ENCODE measurements at places on chromosomes 3 and 15.
A peak's percentile ranks its signal among the peaks of the same experiment; 100 is the strongest.

DNA sequence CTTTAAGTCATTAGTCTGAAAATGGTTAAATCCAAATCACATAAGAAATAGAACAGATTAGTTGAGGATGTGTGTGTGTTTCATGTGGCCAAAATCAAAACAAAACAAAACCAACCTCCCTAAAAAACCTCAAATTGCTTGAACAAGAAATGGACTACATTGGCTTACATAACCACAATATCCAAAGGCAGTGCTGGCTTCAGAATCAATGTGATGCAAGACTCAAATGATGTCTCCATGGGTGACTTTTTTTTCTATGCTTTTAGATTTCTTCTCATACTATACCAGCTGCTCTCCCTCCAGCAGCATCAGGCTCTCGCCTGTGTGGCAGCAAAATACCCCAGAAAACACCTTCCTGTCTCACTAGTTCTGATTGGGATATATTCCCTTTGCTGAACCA, 36.0 kb upstream of the CMTM8 start:
- DNase-seq: no peak

GRCh38 chr3:16151109-16151508, 23.4 kb upstream of the GALNT15 start:
- no peak for DNase-seq

DNA sequence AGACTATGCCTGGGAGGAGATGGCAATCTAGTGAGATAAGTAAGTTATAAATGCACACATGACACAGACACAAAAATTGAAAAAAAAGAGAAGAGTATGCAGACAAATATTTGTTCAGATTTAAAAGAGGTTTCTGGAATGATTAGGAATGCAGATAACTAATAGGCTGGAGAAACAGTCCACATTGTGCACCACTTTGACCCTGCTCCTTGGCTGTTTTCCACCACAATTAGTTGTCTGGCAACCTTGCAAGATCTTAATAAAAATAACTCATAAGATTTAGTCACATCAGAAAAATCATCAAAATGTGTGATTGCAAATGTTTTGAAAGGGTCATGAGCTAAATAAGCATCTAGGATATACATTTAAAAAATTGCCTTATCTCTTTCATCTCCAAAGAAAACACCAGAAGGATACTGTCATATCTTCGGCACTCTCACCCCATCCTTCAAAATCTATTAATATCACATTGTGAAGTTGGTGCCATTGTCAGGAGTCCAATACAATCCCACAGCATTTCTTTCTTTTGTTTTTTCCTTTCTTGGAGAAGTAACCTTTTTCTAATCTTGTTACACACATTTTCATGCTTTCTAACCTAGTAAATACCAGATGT, 153.7 kb upstream of the KCNMB2 start:
- DNase-seq: no peak

- DNase-seq: no peak
Observed at GRCh38 chr3:72664184-72664975, 183.9 kb downstream of the SHQ1 start.

- DNase-seq: no peak
Observed at GRCh38 chr15:64624242-64624641, 151.1 kb downstream of the RBPMS2 start.

GRCh38 chr15:70274255-70274880, 176.7 kb upstream of the TLE3 start:
- no peak for DNase-seq

DNA sequence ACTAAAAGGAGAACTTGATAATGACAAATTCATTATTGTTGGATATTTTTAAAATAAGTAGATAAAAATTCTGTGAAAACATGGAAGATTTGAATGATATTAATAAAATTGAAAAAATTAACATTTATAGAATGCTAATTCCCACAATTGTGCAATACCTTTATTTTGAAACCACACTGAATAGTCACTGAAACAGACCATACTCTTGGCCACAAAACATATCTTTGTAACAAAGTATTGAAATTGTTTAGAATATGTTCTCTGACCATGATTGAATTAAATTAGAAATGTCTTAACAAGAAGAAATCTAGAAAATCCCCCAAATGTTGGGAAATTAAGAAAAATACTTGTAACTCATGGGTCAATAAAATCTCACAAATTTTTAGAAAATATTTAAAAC, 49.2 kb downstream of the ARHGAP11B start:
- no peak for DNase-seq

- DNase-seq: no peak
Observed at GRCh38 chr15:73455876-73456275, 12.9 kb downstream of the REC114 start.

DNA sequence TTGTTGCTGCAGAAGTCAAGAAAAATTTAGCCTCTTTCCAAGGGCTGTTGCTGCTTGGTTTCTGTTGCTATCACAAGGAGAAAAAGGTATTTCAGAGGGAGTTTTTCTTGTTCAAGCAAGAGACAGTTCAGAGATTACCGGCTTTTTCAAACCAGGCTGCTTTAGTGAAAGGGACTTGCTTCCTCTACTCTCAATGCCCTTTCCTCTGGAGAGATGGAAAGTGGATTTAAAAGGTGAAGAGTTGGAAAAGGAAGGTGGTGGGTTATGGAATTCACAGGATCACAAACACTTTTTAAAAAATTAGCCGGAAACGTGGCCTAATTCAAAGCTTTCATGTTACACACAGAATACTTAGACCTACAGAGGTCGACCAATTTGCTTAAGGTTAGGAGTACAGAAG, 1.1 kb downstream of the PARP6 start:
- no peak for DNase-seq

DNA sequence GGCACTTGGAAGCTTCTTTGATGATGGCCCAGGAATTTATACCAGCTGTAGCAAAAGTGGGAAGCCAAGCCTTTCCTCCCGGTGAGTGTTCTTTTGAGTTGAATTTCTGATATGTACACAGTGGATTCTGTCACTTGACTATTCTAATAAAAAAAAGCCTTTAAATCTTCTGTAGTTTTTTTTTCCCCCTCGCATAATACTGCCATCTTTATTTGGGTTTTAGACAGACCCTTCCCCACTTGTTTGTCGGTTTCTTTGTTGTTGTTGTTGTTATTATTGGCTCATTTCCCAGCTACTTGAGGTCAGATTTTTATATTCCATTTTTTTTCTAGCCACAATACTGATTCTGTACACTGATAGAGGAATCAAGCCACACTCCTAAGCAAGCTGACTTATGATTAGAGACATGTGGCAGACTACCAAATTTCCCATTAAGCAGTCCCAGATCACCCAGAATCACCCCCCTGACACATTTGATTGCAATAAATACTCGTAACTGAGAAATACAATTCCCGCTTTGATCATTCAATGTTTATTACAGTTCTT, 122.4 kb upstream of the IL12A start:
- DNase-seq: no peak

DNA sequence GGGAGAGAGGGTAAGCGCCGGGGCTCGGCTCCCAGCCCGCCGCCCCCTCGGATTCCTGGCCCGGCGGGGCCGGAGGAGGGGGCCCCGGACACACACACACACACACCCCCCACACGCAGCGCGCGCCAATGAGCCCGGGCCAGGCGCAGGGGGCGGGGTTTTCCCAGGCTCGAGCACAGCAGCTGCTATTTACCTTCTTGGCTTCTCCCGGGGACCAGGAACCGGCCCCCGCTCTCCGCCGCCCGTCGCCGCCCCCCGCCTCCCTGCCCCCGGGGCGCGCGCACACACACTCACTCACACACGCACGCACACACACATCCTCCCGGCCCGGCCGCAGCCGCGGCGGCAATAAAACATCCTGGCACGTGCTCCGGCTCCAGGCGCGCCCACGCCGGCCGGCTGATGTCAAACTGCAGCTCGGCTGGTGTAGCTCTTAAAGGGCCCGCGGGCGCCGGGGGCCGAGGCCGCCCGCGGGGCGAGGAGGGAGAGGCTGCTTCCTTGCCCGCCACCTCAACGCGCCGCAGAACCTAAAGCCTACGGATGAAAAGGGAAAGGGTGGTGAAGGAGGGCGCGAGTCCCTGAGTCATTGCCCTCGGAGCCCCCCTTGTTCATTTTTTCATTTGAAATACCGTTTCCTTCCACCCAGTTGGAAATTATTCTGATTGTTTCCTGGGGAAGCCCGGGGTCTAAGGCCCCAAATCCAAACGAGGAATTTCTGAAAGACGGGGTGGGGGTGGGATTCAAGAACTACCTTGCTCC, 1.0 kb upstream of the HES1 start:
- DNase-seq: peak; percentile 65

GRCh38 chr3:47159820-47160219, 4.1 kb downstream of the SETD2 start:
- DNase-seq: no peak

GRCh38 chr3:178062126-178062525, 474.1 kb upstream of the KCNMB2 start:
- no peak for DNase-seq

GRCh38 chr15:44541282-44541958, 4.5 kb downstream of the EIF3J start:
- no peak for DNase-seq

DNA sequence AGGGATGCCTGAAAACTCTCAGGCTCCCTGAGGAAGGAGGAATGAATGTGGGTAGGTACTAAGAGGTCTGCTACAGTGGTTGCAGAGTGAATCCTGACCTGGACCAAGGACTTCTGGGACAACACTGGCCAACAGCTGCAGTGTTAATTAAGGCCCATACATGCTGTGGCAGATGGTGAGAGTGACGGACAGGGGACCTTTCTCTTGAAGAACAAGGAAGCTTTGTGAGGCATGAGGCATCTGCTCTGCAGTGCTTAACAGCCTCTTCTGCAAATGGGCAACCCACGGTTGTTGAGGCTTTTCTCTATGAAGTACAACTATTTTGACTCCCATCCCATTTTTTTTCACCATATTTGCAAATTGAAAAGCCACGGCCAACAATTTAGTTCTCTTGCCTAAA, 26.6 kb upstream of the ACAN start:
- no peak for DNase-seq

- no peak for DNase-seq
Observed at GRCh38 chr3:11165476-11165875, 11.2 kb downstream of the HRH1 start.

DNA sequence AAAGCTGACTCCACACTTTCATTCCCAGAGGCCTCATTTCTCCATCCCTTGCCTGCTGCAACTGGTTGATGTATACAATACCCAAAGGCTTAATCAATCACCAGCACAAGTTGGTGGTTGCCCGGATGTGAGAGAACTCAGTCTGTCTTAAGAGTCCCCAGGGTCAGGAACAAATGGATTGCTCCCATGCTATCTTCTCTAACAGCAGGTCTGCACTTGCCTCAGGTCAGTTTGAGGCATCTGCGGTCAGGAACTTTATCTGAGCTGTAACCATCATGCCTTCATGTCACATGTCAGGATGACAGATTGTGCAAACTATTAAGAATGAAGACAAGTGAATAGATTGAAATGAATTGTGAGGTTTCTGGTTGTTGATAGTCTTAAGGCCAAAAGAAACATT, 56.1 kb downstream of the BFSP2 start:
- DNase-seq: no peak

DNA sequence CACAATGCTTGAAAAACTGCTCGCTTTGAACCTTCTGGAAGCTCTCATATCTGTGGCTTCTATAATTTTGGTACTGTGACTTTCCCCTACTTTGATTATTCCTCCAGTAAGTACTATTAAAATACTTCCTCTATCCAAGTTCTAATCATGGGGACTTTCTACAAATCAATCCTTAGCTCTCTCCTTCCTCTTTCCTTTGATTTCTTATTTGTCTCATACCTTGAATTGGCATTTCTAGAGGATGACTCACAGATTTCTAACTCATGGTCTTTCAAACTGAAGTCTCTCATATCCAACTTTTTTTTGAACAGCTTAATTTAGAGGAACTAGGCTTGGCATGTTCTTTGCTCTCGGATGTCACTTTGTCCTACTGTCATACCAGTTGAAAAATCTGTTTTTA, 241.8 kb downstream of the TBC1D5 start:
- DNase-seq: no peak

- no peak for DNase-seq
Observed at GRCh38 chr3:195198426-195199346, 72.3 kb downstream of the XXYLT1 start.

DNA sequence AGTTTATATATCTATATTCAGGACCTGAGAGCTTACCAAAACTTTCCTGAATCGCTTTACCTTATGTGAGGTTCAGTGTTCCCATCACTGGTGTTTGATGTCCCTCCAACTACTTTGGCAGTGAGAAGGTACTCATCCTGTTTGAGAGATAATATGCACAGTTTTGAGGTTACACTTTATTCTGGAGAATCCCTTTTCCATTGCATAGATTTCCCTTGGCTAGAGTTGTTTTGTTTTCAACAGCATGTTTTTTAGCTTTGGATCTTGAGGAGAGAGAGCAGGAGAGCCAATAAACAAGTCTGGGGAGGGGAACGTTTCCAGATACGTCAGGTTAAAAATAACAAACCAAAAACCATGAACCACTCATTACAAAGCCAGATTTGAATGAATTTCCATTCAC, 33.6 kb downstream of the CD200 start:
- no peak for DNase-seq

DNA sequence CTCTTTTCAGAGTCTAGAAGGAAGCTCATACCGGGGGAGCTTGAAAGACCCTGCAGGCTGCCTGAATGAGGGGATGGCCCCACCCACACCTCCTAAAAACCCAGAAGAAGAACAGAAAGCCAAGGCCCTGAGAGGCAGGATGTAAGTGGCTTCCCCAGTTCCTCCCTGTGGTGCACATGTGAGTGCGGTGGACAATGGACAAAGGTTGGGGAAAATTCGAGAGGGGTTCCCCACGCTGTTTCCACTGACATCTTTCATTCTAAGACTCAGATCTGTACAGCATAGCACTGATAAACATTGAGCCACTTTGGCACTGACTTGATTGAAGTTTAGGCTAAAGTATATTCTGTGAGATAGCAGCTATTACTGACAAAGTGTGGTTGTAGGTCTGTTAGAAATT, 79.5 kb upstream of the UMPS start:
- DNase-seq: no peak

DNA sequence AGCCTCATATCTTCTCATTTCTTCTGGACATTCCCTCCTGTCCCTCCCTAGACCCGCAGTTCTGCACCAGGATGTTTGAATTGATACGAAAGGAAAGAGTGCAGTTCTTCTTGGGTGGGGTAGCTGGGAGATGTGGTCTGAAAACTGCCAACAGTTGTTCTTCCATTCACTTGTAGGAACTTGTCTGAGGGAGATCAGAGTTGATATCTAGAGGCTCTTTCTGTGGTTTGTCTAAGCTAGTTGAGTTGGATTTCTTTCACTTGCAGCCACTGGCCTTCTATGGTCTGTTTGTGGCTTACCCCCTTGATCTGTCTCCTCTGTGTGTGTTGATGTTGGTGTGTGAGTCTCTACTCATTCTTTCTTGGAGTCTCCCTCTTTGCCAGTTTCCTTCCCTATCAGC, 42.5 kb upstream of the PIK3CB start:
- no peak for DNase-seq

DNA sequence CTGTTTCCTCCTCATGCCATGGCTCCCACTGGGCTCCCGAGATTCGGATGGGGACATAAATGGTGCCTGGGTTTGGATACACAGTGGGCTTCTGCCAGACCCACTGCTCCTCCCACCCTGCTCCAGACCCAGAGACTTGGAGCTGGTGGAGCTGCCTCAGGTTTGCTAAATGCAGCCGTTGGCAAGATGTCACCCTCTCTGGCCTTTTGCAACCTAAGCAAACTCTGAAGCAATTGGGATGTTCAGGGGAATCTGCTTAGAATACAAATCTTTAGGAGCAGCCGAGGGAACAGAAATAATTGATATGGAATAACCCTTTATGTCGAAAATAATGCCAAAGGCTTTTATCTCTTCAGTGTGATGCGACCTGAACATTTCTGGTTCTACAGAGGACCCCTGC, 33.4 kb downstream of the PRICKLE2 start:
- no peak for DNase-seq

Data from activated CD4-positive, alpha-beta T cell treated with anti-CD3 and anti-CD28 coated beads, Interleukin-2, amount 50 U/mL, for 24 hours (primary cell).